GM20000 (cell line): ENCODE measurements at places on chromosomes 4 and X.

DNA sequence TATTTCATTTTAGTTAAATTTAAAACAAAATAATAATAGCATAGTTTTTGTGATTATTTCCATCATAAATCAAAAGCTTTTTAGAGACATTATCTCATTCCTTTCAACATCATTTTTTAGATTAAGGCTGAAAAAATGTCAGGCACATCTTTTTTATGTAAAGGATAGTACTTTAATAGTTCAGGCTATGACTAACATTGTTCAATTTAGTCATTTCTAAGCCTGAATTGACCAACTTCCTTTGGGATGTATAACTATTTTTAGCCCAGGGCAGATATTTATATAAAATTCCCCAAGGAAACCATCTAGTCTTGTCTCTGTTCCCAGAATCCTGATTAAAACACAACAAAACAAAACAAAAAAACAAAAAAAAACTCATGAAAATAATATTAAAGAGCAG, 145.6 kb upstream of the PCDH18 start:
- no peak for DNase-seq

GRCh38 chrX:15087747-15088146, 182.1 kb downstream of the ASB9 start:
- no peak for DNase-seq

GRCh38 chrX:151370906-151371305, 26.1 kb upstream of the VMA21 start:
- DNase-seq, result no peak

DNA sequence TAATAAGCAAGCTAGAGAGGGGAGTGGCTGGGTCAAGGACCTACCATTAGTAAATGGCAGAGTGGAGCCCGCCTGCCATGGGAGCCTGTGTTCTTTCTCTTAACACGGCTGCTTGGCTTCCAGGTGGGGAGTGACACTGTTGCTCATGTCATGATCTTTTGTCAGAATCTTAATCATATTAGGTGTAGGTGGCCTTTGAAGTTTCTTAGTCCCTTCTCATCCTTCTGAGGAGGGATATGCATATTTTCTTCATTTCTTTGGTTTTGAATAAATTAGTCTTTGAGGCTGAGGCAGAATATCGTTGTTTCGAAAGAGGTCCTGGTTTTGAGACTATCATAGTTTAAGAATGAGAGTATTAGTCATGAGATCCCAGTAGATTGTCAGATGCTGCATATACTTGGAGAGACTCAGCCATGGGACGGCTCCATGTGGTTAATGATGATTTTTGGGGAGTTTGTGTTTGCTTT, 28.9 kb downstream of the SNX25 start:
- DNase-seq, result no peak
